SK-N-DZ (cell line): ENCODE measurements at places on chromosomes 13 and 19.

- no peak for DNase-seq
Measured at GRCh38 chr13:31054632-31055031, 107.1 kb downstream of the HSPH1 start.

DNA sequence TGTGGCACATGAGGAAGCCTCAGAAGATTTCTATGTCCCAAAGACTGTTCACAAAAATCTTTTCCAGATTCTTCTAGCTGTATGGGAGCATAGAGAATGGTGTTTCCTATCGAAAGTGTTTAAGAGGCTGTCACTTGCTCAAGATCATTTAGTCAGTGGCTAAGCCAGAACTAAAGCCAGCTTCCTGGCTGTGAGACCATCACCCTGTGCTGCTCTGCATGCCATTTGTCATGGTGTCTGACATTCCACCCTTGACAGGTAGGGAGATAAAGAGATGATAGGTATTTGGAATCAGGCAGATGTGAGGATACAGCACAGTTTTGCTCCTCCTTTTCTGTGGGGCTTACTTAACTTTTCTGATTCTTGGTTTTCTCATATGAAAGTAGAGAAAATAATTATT lies 177.3 kb downstream of the DNAJC15 start:
- peak; percentile 36 for DNase-seq

GRCh38 chr13:36920616-36921185 lies 663 bp upstream of the SMAD9 start:
- DNase-seq = peak; percentile 57

DNA sequence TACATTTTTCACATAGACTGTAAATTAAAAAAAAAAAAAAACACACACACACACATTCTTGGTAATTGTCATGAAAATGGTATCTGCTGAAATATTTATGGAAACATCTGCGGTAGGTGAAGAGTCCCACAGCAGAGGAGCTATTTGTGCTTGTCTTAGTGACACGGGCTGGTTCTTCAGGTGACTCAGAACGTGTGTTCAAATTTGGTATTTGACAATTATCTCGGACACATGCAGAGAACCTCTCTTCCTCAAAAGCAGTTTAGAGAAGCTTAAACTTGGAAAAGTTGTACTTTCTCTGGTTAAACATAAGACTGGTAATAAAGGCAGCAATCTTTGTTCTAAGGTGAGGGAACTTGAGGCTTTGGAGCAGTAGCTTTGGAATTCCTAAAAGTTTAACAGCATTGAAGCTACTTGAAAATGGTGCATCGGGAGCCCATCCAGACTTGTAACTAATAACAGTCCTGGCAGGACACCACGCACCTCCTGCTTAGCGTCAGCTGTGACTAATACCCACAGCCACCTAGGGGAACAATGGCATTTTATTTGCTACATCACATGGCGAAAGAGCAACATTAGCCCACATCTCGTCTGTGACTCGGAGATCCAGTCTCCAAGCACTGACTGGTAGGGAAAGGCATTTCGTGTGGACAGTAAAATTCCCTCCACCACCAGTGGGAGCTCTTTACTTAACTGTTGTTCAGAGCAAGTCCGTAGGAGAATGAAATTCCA lies 1505.1 kb upstream of the SLC10A2 start:
- peak; percentile 77 for DNase-seq

DNA sequence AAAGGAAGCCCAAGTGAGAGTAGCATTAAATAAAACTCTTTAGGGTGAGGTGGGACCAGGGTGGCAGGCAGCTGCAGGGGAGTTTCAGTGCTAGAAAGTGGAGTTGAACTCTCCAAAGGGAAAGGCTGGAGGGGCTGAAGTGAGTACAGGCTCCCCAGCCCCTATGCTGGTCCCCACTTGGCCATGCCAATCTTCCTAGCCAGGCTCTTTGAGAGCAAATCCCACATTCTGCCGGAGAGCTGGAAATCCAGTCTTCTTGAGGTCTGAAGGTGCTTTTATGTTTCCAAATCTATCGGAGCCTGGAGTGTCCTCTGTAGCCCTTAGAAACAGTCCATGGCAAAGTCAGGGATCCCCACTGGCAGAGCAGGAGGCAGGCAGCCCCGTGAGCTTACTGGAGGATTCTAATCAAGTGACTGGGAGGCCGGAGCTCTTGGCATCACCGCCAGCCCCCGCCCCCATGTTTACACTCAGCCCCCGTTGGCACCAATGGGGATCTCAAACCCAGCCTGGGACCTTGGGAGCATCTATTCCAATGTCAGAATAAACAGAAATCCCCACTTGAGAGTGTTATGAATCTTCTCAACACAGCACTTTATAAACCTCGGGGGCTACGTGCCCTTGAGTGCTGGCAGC lies 18.3 kb downstream of the ZNF536 start:
- DNase-seq = no peak

- DNase-seq = no peak
Measured at GRCh38 chr13:78256484-78256883, 337.9 kb upstream of the EDNRB start.

GRCh38 chr13:44447783-44448321 lies 74.2 kb downstream of the SERP2 start:
- no peak for DNase-seq

DNA sequence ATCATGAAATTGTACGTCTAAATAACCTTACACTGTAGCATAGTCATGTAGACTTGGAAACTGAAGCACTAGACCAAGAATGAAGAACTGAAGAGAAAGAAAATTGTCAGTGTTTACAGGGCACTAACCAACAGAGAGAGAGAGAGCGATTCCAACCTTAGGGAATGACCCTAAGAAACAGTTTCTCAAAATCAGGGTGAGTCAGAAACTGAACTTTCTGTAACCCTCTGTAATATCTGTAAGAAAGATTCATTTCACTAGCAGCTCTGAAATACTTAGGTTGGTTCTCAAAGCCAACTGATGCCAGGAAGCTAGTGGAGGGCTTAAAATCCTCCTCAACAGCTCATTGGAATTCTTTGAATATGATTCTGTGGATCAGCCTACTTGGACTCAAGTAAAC lies 936.9 kb downstream of the EFNB2 start:
- no peak for DNase-seq

GRCh38 chr19:41638641-41639081 lies 11.8 kb upstream of the CEACAM4 start:
- DNase-seq = no peak

- no peak for DNase-seq
Measured at GRCh38 chr19:989381-990081, 5.4 kb downstream of the WDR18 start.

- no peak for DNase-seq
Measured at GRCh38 chr13:58004751-58005150, 373.2 kb downstream of the PCDH17 start.

- DNase-seq = no peak
Measured at GRCh38 chr19:46134527-46134926, 10.0 kb upstream of the IGFL3 start.

GRCh38 chr19:6801485-6802086 lies 29.1 kb downstream of the VAV1 start:
- no peak for DNase-seq

DNA sequence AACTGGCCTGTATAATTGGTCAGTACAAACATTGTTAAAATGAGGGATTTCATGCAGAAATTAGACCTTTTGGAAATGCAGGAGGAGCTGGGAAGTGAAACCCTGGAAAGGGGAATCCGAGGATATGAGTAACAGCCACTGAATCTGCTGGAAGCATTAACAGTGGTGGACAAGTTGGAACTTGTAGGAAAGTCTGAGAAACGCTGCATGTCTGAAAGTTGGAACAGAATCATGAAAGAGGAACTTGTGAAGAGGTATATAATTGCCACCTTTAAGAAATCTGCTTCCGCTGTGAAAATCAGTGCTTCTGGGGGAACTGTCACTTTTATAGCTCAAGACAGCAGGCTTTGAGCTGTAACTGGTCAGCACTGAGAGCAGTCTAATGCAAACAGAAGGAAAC lies 716.5 kb upstream of the PRR20A start:
- no peak for DNase-seq

- no peak for DNase-seq
Measured at GRCh38 chr19:6034512-6034911, 56.6 kb upstream of the RANBP3 start.

- no peak for DNase-seq
Measured at GRCh38 chr19:49441210-49441959, at the start of gene SLC17A7. Gene SLC17A7, minus strand, starts transcription at chr19:49441527. Its CDS starts 148 bp downstream, at chr19:49441379.

DNA sequence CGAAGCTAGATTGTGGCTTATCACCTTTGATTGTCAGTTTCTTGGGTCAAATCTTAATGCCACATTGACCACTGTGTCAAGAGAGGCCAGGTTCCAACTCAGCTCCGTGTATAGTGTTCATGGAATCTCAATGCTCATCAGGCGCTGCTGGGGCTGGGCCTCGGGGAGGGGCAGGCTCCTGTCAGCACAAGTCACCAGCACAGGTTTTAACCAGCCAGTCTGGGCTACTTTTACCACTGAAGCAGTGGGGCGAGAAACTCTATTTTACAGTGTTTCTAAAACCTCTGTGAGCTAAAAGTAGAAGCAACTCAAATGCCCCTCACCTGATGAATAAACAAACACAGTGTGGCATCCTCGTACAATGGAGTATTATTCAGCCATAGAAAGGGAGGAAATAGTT lies 118.7 kb upstream of the GJB6 start:
- no peak for DNase-seq

DNA sequence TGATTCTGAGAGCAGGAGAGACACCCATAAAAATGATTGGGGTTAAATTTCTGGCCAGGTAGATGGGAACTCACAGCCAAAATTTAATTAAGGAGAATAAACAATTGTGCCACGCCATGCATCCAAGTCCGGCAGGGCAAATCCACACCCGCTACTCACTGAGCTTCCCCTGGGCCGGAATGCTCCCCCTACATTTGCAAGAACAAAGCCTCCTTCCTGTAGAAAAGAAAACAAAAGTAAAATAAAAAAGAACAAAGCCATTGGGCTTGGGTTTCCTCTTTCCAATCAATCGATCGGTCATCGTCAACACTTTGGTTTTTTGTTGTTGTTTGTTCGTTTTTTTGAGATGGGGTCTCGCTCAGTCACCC lies 30.2 kb upstream of the TFDP1 start:
- DNase-seq = no peak

- no peak for DNase-seq
Measured at GRCh38 chr13:37944869-37945442, 75.4 kb upstream of the TRPC4 start.

GRCh38 chr19:50833117-50833801 lies at the start of gene KLK15:
Gene KLK15, minus strand, starts transcription at chr19:50833574. Its CDS starts 2,082 bp downstream, at chr19:50831492.
- no peak for DNase-seq

DNA sequence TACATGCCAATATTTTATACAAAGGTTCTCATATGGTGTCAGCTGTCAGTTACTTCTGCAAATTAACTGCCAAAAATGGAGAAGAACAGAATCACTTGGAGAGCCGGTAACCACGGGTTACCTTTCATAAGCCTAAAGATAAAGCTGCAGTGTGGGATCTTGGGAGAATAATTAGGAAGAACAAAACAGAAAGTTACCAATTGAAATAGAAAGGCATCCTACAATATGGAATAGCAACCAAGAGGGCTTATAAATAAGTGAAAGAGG lies 74.2 kb downstream of the TSHZ3 start:
- no peak for DNase-seq

DNA sequence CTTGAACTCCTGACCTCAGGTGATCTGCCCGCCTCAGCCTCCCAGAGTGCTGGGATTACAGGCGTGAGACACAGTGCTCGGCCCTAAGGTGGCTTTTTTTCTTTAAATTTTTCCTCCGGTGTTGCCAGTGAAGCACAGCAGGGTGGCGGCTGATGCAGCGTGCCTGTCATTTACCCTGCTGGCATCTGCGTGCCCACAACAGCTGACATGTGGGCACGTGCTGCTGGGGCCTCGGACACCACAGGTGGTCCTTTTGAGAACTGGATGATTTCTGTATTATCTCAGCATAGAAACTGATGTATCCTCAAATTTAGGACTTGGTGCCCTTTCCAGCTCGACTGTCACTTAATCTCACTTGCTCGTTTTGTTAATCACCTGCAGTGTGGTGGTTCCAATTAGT lies 31.2 kb upstream of the TEX29 start:
- no peak for DNase-seq

GRCh38 chr13:40345654-40346372 lies 320.6 kb downstream of the FOXO1 start:
- no peak for DNase-seq

DNA sequence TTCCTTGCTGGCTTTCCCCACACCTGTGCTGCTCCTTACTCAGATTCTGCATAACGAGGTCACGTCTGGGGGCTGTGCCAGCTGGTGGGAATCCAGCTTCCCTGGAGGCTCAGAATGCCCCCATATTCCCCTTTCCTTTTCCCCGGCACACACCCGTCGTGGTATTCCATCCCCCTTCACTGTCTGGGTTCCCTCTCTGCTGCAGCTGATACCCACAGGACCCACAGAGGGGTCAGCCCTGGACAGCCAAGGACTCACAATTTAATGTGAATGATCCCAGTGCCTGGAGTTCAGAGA lies 4.2 kb upstream of the MYH14 start:
- no peak for DNase-seq

DNA sequence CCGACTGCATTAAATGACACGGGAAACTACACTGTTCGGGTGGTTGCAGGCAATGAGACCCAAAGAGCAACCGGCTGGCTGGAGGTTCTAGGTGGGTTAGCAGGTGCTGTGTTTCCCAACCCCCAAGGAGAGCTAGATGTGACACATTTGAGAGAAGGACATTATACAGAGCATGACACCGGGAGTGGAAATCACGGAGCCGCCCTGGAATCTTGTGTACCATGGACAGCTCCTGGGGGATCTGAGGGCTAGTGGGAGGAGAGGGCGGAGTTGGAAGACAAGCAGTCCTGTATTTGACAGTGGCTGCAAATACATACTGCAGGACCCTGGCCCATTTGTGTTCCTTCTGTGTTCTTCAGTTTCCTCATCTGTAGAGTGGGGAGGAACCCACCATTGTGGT lies 2.3 kb downstream of the CEACAM18 start:
- DNase-seq = no peak

DNA sequence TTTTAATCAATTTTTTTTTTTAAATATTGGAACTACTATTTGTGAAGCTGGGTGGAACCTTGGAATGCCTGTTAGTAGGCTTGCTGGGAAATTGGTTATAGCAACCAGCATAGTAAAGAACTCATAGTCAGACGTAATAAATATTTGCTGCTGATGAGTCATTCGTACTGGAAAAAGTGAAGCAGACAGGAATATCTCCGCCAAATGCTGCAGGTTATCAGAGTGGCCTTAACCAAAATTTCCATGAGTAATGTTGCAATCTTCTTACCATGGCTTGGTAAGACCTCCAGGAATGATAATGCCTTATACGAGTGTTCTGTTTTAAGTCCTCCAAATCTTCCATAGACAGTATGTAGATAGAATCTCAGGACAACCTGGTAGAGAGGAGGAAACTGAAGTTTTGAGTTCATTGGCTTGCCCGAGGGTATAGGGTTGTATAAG lies 34.2 kb downstream of the MBNL2 start:
- DNase-seq = no peak

GRCh38 chr13:76630629-76631230 lies 255.5 kb downstream of the KCTD12 start:
- no peak for DNase-seq

DNA sequence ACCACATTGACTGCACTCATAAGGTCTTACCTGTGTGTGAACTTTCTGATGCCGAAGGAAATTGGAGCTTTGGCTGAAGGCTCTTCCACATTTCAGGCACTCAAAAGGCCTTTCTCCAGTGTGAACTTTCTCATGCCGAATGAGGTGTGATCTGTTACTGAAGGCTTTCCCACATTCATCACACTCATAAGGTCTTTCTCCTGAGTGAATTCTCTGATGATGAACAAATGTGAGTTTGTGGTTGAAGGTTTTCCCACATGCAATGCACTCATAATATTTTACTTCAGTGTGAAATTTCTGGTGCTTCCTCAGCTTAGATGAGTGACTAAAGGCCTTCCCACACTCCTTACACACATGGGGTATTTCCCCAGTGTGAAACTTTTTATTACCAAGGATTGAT lies 5.7 kb downstream of the ZNF132 start:
- DNase-seq = no peak

- DNase-seq = no peak
Measured at GRCh38 chr19:36401475-36401874, 17.0 kb downstream of the ZFP82 start.
